Suppressor macrophage treated with lipopolysaccharide for 4 hours (primary cell): ENCODE measurements at places on chromosomes 16 and 17.

DNA sequence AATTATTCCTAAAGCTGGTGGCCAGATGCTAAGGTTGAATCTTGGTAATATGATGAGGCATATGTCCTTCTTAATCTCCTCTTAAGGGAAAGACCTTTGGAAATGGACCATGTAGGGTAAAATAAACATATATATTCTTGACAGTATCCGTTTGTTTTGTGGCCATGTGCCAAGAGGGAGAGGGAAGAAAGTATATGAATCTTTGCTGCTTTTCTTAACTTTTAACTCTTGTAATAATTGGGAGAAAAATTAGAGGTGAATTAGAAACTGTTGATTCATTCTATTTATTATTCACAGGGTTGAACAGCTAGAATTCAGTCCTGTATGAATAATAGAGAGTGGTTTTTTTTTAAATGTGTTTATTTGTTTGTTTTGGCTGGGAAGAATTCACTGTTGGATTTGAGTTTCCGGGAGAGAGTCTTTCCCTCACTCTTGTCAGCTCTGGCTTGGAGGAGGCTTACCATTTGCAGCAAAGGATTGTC lies 31.6 kb downstream of the AATF start:
- no peak for DNase-seq

DNA sequence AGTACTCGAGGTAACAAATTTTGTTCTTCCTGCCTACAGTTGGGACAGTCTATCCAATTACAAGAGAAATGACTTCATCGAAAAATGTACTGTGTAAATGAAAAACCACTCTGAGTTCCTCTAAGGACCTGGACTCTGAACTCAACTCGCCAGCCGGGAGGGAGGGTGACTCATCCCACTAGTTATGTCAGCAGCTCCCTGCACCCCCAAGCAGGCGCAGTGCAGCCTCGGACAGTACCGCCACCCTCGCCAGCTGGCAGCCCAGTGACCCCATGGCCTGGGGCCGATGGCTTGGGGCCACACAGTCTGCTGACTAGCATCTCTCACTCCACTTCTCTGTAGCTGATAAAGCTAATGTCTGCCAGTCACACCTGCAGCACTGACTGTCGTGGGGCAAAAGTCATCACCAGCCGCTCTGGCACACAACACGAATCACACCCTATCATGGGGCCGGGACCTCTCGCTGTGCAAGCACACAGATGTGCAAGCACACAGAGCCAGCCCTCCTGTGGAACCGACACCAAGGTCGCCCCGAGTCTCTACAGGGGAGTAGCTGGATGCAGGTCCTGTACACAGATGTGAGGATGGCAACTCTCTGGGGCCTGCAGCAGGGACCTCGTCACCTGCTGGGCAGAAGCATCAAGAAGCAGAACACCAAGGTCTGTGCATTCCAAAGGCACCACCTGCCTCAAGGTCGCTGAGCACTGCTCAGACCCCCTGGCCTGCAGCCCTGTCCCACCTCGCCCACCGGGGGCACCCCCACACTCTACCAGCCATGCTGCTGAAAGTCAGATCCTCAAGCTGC lies 5.7 kb downstream of the CSNK1D start:
- peak; percentile 92 for DNase-seq

DNA sequence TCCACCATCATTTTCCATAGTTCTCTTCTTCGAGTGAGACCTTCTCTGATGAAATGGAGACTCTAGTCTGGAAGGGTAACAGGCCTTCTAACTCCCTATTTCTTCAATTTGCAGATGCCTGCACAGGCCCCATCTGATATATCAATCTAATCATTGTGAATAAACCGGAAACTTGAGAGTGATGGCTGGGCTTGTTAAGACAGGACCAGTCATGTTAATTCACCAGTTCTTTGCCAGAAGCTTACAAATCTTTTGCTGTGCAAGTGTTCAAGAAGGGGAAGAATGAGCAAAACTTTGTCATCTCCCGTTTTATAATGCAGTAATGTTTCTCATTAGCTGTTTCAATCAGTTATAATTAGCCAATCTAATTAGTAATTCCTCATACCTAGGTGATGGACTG lies 1561.3 kb upstream of the GOT2 start:
- DNase-seq = no peak

- DNase-seq = peak; percentile 69
Measured at GRCh38 chr16:25838724-25839186, 147.0 kb downstream of the HS3ST4 start.

- DNase-seq = no peak
Measured at GRCh38 chr16:57988929-57989328, 11.5 kb downstream of the ZNF319 start.

- DNase-seq = no peak
Measured at GRCh38 chr16:52422307-52422706, 124.6 kb downstream of the TOX3 start.

GRCh38 chr16:47523342-47524006 lies 62.3 kb downstream of the PHKB start:
- DNase-seq = peak; percentile 50

DNA sequence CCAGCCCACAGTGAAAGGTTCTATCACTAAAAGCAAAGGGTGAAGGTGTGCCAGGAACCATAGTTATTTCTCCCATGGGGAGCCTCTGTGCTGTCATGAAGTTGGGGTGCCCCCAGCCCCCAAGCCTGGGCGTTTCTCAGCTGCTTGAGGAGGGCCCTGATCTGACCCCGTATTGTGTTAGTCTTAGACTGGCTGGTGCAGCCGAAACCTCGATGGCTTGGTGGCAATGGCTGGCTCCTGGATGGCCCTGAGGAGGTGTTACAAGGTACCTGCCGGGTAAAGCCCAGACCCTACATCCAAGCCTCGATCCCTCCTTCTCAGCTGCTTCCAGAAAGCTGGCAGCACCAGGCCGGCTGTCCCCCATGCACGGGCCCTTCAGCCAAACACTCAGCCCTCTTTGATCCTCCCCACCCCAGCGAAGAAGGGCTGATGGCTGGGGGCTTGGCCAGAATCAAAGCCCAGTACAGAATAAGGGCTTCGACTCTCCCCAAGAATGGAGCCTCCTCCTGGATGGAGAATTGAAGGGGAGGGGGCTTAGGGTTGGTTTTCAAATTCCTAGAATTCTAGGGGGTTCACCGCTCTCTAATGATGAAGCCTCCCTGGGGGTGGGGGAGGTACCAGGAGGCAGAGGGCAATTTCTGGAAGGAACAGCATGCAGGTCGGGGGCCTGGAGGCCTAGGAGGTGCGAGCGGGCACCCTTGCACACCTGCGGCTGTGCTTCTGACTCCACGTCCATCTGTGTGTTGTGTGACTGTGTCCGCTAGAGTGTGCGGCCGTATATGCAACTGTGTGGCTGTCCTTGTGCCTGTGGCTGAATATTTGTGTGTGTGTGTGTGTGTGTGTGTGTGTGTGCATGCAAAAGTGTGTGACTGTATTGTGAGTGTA lies 23.7 kb downstream of the WFDC1 start:
- DNase-seq = no peak

- DNase-seq = no peak
Measured at GRCh38 chr17:7403727-7403976, 245 bp downstream of the TMEM256 start.

- peak; percentile 32 for DNase-seq
Measured at GRCh38 chr16:18803569-18804462, 2.5 kb upstream of the ARL6IP1 start.

- DNase-seq = no peak
Measured at GRCh38 chr17:59257101-59257500, 36.8 kb downstream of the GDPD1 start.

DNA sequence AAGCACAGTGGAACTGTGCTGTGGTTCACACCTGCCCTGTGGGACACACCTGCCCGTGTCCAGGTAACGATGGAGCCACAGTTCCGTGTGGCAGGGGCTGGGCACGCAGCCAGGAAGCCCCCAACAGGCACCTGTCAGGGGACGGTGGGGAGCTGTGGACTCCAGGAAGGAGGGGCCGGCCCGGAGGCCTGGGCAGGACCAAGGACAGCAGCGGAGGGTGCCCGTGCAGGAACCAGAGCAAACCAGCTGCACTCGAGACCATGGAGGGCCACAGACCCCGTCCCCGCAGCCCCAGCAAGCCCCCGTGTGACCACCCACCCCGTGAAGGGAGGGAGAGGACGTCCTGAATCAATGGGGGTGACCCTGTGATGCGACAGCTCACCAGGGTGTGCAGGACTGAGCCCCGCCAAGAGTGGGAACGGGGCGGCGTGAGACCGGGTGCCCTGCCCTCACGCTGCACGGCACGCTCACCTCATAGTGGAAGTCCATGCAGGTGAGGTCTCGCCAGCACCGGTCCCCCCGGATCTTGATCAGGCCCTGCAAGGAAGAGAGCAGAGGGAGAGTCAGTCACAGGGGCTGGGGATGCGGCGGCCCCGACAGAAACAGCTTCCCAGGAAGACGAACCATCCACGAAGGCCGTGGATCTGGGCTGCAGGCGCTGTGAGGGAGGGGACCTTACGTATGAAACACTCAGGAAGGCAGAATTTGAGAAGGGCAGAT lies 78.1 kb downstream of the LMF1 start:
- no peak for DNase-seq

- DNase-seq = no peak
Measured at GRCh38 chr16:56460101-56460500, 8.7 kb downstream of the OGFOD1 start.

- DNase-seq = peak; percentile 47
Measured at GRCh38 chr17:19424934-19425868, 14.2 kb downstream of the RNF112 start.

- no peak for DNase-seq
Measured at GRCh38 chr16:11393366-11393765, 48.1 kb downstream of the RMI2 start.
